ENCODE measurements at places on chromosomes 6 and 20.

DNA sequence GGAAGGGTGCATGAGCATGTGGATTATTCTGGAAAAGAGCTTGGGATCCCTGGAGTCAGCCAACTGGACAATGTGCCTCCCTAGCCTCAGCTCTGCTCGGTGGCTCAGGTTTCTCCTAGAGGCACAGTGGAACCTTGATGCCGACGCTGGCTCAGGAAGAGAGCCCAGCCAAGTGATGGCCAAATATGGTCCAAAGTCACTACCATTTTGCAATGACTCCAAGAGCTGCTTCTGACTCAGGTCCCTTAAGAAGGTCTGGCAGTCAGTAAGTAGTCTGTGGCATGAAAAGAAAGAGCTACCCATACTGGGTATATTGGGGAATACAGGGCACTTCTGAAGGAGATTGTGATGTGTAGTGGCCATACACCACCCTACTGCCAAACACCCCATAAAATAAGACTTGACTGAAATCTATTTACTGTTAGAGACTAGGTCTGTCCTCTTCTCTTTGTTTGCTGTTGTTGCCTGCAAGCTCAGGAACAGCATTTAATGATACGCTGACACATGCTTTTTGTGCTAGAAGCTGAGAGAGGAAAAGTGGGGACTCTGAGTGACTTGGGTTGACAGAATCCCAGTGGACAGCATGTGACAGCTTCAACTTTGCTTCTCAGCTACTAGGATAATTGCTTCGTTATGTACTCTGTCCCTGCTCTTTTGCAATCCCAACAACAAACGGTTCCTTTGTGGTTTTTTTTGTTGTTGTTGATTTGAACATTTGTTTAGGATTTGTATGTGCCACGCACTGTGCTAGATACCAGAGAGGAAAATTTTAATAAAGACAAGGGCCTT is 30.3 kb upstream of the OGFRL1 start:
- DNase-seq = no peak

DNA sequence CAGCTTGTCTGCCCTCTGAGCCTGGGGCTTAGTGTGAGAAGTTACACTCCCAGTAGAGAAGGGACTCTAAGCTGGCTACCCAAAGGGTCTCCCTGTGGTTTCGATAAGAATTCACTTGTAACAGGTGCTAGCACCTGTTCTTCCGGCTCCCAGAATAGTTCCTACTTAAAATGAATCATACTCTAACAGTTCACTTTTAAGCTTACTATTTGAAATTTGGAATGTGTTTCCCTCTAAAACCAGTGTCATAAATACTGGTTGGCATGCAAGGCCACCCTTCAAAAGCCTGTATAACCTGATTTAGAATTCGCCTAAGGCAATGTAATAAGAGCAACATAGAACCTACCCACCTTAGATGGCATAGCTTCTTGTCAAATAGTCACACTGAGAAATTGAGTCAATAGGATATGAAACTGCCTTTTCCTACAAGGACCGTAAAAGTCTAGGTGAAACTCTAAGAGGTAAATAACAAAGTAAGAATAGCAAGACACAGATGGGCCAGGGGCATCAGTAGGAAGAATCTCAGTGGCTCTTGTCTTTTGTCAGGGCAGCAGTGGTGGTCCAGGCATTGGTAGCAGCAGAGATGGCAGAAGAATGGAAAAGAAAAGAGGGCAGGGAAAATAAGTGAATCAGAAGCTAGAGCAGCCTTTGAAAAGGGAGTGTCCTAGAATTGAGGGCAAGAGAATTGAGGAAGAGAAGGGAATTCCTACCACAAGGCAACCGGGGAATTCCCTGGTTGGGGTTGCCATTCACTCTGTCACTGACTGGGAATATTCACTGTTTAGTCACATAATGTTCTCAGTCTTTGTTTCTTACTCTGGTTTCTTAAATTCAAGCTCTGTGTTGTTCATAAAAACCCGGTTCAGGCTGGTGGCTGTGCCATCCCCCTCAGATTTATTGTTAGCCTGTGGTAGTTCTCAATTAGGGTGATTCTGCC is 91.5 kb downstream of the HIVEP2 start:
- DNase-seq = no peak

DNA sequence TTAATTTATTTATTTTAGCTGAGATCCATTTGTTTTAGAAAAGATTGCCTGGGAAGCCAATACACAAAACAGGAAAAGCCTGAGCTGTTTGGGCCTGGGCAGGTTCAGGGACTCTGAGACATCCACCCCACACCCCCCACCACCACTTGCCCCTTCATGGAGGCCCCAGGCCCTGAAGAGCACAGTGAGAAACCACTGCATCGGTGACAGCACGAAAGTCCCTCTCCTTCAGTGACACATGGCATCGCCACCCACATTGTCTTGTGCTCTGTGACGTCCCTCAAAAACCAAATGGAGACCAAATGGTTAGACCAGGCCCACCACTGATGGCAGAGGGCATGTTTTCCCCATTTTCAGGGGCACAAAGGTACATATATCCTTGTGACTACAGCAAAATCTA is 106.4 kb downstream of the SYNDIG1 start:
- DNase-seq = no peak

- DNase-seq = no peak
These were observed 164.3 kb downstream of the TSHZ2 start for GRCh38 chr20:53136473-53136872.

GRCh38 chr6:163175301-163175700 is 239.2 kb upstream of the QKI start:
- no peak for DNase-seq

DNA sequence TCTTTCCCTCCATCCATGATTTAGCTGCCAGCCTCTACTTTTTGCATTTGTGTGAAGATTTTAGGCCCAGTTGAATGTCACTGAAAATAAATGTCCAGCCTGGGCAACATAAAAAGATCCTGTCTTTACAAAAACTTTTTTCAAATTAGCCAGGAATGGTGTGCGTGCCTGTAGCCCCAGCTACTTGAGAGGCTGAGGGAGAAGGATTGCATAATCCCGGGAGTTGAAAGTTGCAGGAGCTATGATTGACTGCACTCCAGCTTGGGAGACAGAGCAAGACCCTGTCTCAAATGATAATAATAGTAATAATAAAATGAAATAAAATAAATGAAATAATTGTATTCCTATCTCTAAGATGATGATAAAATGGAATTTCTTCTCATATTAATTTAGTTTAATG is 5.0 kb upstream of the GFOD1 start:
- no peak for DNase-seq

- DNase-seq = no peak
These were observed 21.4 kb downstream of the SLC12A5 start for GRCh38 chr20:46050444-46050843.

- DNase-seq = no peak
These were observed 21.4 kb downstream of the BHLHE23 start for GRCh38 chr20:62985444-62985778.

GRCh38 chr6:74282143-74282689 is 586.2 kb downstream of the CD109 start:
- DNase-seq = no peak

- DNase-seq = no peak
These were observed 50.5 kb upstream of the PAK5 start for GRCh38 chr20:9889270-9889981.

DNA sequence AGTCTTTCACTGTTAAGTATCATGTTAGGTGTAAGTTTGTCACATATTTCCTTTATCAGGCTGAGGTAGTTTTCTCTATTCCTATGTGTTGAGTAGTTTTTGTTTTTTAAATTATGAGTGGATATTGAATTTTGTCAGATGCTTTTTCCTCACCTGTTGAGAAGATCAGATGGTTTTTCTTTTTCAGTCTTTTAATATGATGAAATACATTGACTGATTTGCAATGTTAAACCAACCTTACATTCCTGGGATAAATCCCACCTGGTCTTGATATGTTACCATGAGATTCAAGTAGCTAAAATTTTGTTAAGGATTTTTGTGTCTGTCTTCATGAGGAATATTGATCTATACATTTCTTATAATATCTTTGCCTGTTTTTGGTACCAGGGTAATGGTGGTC is 52.1 kb downstream of the FOXO3 start:
- no peak for DNase-seq

DNA sequence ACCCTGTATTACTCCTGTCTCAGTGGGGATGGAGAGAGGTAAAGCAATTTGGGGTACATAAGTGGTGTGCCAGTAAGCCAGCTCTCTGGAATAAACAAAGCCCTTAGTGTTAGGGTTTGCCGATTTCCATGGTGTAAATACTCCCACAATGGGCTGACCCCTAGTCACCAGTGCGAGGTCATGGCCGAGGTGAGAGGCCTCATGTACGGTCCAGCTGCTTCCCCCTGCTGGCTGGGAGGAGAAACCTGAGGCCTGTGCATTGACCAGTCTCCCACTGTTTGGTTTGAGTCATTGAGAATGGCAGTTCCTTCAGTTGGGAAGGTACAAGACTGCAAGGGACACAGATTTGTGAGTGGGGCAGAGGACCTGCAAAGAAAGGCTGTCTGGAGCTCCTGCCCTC is 382.0 kb downstream of the CDH26 start:
- DNase-seq = no peak

- no peak for DNase-seq
These were observed 38.9 kb downstream of the BICRAL start for GRCh38 chr6:42820512-42821340.

DNA sequence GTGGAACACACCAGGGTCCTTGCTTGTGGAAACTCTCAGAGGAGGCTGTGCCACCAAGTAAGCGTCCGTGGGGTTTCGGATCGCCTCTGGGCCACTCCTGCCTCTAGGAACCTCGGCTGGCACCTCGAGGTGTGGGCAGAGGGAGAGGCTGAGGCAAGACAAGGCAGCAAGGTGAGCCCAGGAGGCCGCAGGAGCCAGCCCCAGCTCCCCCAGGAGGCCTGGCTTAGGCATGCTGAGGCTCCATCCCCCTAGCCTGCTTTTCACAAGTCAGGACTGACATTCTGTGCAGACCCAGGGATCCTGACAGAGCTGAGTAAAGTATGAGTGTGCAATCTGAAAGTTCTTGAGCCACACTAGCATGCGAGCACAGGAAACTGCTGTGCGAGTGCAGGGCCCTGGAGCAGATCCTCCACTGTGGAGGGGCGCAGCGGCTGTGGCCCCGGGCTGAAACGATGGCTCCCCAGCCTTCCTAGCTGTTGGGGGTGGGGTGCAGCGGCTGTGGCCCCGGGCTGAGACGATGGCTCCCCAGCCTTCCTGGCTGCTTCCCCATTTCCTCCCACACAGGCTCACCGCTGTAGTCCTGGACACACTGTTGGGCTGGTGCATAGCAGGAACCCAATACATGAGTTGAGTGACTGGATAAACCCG is 75.2 kb upstream of the CD93 start:
- no peak for DNase-seq

DNA sequence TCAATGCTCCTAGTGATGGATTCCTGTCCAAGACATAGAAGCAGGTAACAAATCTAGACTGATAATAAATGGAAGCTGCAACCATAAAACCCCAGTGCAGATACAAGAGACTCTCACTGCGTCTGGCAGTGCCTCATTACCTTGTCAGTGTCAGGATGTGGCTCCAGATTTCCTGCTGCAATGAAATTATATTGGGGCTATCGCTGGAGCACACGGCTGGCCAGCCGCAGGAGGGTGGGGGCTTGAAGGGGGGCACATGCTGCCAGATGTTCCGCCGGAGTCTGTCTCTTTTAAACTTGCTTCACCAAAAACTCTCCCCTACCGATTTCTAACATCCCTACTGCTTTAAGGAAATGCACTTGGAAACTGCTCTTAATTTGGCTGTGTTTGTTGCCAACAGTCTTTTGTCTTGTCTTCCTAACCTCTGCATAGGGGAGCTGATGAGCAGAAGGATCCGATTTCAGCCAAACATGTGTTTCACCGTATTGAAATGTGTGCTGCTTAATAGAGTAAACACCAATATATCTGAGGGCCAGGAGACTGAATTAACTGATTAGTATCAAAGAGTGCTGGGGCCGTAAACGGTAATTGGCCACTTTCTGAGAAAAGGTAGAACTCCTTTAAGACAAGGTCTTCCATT is 102.2 kb upstream of the EXOC2 start:
- no peak for DNase-seq

GRCh38 chr20:32155017-32155981 is 45.8 kb downstream of the TM9SF4 start:
- peak; percentile 63 for DNase-seq

- DNase-seq = no peak
These were observed 97.9 kb upstream of the NEDD9 start for GRCh38 chr6:11330413-11330760.

DNA sequence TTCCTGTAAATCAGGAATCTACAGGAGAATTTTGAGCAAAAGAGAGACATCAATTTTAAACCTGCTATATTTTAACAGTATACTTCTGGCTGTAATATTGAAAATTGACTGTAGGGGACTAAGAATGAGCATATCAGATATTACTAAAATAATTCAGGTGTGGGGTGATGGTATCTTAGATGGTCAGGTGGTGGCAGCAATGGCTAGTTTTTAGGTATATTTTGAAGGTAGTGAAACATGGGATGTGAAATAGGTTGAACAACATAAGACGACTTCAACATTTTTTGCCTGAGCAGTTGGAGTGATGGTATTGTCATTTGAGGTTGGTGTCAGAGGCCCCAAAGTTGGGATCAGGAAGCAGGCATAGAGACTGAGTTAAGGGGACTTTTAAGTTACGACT is 32.1 kb downstream of the FAM83B start:
- DNase-seq = no peak

DNA sequence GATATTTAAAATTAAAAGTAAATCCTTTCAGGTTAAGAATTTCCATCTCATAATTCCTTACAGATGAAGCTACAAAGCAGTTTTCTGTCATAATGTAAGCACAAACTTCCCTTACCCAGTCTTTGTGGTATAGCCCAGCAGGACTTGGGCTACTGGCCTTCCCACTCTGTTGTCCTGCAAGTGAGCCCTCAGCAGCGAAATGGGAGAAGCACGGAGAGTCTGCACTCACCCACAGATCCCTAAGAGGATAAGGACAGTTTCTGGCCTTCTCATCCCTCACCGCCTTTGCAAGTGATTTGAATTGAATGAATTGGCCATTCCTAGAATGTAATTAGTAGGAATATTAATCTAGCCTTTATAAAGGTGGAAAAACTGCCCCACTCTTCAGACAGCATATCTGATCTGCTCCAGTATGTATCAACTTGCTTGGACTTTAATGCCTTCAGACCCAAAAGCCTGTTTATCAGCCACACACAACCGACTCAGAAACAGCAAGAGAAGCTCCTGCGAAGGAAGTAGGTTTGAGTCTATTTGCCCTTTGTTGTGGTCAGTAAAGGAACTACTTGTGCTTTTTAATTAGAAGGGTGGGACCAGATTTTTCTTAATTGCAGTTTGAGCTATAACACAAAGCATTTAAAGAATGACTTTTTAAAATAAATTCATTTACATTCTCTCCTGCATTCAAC is 29.9 kb upstream of the PRDM1 start:
- no peak for DNase-seq

GRCh38 chr20:58260006-58260405 is 31.6 kb upstream of the ANKRD60 start:
- no peak for DNase-seq

- DNase-seq = no peak
These were observed 748.2 kb upstream of the NRSN1 start for GRCh38 chr6:23377830-23378229.

DNA sequence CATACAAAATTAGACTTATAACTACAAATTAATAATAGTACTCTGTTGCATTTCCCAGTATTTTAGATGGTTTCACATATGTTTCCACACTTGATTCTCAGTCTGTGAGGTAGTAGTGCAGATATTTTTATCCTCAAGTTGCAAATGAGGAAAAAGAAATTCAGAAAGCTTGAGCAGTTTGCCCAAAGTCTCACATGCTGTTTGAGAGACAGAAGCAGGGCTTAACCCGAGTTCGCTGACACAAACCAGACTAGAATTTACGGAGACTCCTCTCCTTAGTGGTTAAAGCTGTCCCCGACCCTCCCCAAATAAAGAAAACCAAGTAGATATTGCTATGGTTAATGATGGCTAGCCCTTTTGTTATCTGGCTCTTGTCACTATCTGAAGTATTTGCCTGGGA is 126.2 kb downstream of the TIAM2 start:
- DNase-seq = no peak

- DNase-seq = no peak
These were observed 133.8 kb downstream of the ANKRD60 start for GRCh38 chr20:58094698-58095097.
